ENCODE measurements at places on chromosomes 3 and 15.

DNA sequence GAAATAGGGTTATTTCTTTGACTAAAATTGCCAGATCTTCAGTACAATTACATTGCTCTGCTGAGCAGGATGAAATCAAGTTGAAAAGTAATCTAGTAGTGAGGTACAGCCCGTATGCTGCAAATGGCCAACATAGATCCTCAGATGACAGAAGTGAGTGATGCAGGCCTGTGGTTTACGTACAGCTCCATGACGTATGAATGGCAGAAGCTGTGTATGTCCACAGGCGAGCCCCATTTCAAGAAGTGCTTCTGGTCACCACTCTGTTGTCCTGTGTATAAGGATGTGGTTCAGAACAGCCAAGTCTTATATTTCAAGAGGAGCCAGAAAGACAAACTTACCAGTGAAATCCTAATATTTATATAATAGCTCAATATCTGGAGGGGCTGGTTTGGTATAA lies 9.2 kb downstream of the CD86 start:
- DNase-seq: no peak

- DNase-seq: no peak
Measured at GRCh38 chr3:172223870-172224269, 184.5 kb downstream of the FNDC3B start.

GRCh38 chr15:42591238-42591934 lies 16.0 kb downstream of the STARD9 start:
- no peak for DNase-seq

GRCh38 chr3:134312873-134313846 lies 61.1 kb downstream of the AMOTL2 start:
- no peak for DNase-seq

- DNase-seq: no peak
Measured at GRCh38 chr3:190064659-190065058, 56.0 kb downstream of the P3H2 start.

GRCh38 chr15:68303560-68304436 lies 26.3 kb downstream of the FEM1B start:
- no peak for DNase-seq

GRCh38 chr15:57541805-57542504 lies 49.7 kb upstream of the MYZAP start:
- no peak for DNase-seq

All from GM12864 (cell line).